ENCODE measurements at places on chromosomes 12 and 14.

DNA sequence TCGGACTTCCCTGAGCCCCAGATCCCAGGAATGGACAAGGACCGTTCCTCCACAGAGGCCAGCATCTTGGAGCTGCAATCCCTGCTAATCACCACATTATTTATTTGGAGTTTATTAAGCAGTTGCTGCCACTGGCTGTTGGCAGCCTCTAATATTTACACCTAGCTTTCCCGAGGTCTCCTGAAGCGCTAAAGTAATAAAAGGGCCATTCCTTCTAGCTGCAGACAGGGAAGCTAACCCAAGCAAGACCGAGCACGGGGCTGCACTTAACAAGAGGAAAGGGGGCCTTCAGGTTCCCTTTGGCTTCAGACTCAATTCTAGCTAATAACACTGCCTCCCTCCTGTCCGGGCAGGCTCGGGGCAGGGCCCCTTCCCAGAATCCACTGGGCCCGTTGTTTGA is 63.7 kb downstream of the BCL11B start:
- no peak for DNase-seq

- DNase-seq, result no peak
Observed at GRCh38 chr12:106879612-106880011, 76.1 kb upstream of the TMEM263 start.

DNA sequence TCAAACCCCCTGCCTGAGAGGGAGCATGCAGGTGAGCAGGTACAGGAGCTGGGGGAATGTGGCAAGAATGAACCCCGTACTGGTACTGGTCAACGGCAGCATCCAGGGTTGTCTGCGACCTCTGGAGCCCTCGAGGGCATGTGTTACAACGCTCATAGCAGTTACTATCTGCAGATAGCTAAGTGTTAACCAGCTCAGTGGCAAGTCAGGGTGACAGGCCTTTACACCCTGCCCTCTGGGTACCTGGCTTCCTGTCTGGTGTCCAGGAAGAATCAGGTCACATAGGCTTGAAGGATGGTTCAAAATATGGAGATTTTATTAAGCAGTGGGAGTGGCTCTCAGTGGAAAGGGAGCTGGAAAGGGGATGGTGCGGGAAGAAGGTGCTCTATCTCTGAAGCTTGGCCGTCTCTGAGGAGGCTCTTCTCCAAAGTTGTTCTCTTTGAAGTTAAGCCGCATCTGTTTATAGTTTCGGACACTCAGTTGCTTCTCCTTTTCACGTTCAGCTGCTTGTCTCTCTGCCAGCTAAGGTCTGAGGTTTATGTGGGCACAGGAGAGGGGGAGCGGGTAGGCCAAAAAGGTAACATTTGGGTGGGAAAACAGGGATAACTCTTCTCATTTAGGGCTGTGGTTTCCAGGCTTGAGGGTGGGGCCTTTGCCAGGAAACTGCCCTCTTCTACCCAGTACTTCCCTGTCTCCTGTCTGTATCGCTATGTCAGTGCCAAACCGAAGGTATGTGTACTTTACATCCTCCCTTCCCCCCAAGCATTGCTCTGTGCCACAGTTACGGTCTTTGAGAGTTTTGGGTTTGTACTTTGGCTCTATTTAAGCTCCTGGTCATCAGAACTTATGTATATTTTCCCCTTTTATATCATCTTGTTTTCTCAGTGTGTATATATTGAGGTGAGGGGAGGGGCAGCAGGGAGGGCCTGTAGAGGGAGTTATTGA is 305.8 kb downstream of the RGS6 start:
- no peak for DNase-seq

DNA sequence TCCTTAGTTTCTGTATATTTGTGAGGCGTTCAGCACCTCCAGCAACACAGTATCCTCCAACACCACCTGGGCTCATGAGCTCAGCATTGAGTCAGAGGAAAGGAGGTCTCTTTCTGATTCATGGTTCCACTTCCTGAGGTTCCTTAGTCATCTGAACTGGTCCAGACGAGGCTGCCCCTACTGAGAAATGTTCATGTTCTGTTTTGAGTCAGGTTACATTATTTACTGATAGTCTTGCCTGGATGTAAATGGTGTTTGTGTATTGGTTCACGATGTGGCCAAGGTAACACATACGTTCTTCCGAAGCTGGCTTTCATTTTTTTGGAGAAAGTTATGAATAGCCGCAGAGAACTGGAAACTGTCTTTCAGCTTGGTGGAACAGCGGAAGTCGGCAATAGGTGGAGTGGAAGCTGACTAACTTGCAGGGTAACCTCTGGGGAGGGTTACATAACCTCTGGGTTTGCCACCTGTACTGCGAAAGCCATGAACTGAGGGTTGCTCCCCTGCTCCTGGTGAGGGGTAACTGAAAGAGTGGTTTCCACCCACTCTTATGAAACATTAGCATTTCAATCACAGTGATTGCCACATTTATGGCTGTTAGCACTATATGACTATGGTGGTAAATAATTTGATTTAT is 42.2 kb upstream of the MANSC4 start:
- peak; percentile 45 for DNase-seq

GRCh38 chr12:131032082-131032750 is 78.5 kb downstream of the ADGRD1 start:
- DNase-seq, result no peak

DNA sequence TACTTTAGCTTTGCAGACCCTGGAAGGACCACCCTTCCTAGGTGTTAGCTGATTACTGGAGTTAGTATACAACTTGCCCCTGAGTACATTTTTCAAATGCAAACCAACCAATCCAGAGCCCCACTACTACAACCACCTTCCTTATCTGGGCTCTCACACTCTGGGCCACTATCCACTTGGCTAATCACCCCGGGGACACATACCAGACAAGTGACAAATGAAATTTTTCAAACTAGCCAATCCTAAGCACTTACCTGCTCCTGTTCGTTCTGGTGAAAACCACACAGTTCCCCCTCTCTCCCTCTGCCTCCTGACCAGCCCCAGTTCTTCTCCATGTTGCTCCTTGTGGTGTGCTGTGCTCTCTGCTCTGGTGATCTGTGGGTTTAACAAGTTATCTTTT is 140.4 kb downstream of the CNTN1 start:
- DNase-seq, result no peak

- DNase-seq, result no peak
Observed at GRCh38 chr14:32189811-32190210, 12.0 kb upstream of the RNU6-7 start.

GRCh38 chr12:95198914-95199313 is 18.4 kb downstream of the FGD6 start:
- no peak for DNase-seq

DNA sequence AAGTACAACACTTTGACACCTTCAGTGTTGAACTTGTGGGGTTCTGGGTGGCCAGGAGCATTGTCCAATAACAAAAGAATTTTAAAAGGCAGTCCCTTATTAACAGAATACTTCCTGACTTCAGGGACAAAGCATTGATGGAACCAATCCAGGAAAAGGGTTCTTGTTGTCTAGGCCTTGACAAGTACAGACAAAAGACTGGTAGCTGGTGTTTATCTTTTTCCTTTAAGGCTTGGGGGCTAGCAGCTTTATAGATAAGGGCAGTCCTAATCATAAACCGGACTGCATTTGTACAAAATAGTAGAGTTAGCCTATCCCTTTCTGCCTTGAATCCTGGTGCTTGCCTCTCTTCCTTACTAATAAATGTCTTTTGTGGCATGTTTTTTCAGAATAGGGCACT is 27.4 kb downstream of the FAM177A1 start:
- DNase-seq, result no peak

DNA sequence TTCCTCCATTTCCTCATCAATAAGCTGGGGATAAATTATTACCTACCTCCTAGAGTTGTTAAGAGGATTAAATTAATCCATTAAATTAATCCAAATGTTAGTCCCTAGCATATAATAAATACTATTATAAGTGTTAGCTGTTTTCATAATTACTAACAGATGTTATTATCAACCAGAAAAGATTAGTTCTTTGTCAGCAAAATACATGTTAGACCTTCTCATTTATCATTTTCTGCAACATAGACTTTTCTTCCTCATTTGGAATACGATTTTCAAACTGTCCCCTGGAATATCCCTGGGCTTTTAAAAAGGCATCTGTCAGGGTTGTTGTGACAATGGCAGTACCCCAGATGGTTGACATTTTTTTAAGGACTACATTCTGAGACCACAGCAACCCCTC is 133.1 kb downstream of the ANO6 start:
- no peak for DNase-seq

- no peak for DNase-seq
Observed at GRCh38 chr12:110600254-110600653, 13.7 kb upstream of the TCTN1 start.

GRCh38 chr14:104195361-104195760 is 57.0 kb downstream of the KIF26A start:
- no peak for DNase-seq

GRCh38 chr12:38053113-38053512 is 263.5 kb upstream of the ALG10B start:
- DNase-seq, result no peak

GRCh38 chr14:69312608-69313007 is 52.6 kb downstream of the GALNT16 start:
- no peak for DNase-seq

- DNase-seq, result no peak
Observed at GRCh38 chr12:126741536-126742240, 1525.3 kb upstream of the TMEM132C start.

DNA sequence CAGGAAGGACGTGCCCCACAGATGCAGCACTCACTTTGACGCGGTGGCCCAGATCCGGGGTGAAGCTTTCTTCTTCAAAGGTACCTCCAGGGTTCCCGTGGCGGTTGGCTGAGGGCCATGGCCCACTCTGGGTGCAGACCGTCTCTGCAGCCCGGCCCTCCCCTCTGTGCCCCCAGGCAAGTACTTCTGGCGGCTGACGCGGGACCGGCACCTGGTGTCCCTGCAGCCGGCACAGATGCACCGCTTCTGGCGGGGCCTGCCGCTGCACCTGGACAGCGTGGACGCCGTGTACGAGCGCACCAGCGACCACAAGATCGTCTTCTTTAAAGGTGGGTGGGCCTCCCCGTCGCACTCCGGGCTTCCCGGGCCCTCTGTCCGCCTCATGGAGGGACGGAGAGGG is 16.9 kb downstream of the MMP17 start:
- DNase-seq, result no peak

DNA sequence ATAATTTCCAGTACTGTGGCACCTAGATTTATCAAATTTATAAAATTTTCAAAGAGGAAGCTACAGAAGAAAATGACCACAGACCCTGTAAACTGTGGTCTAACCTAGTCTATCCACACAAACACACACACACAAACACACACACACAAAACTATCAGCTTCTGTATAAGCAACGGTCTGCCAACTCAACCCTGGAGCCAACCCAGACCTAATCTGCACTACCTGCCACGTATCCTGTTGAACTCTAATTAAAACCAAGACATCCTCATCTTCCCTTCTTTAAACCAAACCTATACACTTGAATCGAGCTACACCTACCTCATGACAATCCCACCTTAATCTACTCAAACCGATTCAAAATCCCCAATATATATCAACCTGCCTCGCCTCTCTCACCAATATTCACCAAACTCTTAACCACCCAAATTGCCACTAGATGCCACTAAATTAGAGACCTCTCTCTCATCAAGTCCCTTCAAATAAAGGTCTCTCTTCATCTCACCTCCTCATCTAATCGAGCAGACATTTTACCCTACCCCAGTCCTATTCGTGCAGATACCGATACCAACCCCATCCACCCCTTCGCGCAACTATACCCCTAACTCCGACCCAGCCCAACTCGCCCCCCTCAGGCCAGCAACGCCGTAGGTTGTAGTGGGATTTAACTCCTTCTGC is 808 bp downstream of the ACIN1 start:
- no peak for DNase-seq

- no peak for DNase-seq
Observed at GRCh38 chr14:33930439-33930838, 20.4 kb downstream of the EGLN3 start.

DNA sequence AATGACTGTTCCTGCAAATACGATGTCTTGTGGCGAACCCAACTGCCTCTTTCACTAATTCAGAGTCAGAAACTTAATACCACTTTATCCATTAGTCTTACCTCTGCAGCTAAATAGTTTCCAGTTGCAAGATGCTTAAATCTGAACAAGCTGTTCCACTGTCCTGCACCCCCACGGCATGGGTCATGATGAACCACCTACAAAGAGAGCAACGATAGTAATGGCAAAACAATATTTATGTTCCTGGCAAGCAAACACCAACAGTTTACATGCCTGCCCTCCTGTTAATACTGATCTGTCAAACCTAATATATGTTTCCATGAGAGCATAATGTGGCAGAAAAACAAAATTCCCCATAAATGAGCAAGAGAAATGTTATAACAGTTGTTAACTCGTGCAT is 121.9 kb downstream of the ITPR2 start:
- no peak for DNase-seq

DNA sequence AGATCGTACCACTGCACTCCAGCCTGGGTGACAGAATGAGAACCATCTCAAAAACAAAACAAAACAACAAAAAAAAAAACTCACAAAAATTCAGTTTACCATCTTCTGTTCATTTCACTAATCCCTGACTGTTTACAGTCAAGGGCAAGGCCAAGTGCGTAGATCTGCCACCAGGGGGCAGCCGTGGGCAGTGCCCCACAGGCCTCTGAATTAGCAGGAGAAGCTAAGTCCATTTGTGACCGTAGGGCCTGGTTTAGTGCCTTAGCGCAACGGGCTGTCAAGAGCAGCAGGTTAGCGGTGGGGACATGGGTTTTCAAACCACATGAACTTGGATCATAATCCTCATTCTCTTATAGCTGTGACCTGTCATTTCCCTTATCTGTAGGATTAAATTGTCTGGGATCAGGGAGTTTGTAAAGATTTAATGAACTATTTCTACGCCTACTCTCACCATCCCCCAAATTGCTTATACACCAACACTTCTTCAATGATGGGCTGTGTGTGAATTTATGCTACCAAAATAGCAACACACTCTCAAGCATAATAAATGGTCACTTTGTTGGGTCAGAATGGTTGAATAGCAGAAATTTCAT is 49.0 kb downstream of the KCTD10 start:
- DNase-seq, result peak; percentile 64

DNA sequence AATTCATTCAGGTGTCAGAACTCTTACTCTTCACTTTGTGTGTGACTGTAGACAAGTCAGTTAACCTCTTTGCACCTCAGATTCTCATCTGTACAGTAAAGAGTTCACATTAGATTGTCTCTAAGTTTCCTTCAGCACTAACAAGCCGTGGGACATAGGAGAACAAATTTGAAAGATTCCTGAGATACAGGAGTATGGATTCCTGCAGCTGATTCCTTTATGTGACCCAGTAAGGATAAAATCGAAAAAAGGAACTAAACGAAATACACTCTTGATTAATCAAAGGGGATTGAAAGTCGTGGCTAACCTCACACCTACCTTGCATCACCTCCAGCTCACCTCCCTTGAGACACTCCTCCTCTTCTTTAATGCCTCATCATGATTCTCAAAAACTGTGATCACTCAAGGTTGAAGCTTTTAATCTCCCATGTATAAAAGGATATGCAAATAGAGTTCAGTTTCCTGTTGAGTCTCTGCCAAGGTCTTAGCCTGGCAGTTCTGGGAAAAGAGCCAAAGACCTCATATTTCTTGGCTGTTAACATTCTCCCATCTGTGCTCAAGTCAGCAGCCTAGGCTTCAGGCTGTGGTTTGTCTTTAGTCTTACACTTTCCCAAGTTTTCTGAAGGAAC is 156.6 kb downstream of the DAD1 start:
- DNase-seq, result no peak
